ENCODE measurements at places on chromosomes 7 and 10.

- peak; percentile 16 for DNase-seq
These were observed 76.4 kb upstream of the PIK3CG start for GRCh38 chr7:106788637-106789036.

- peak; percentile 15 for DNase-seq
These were observed 55.2 kb downstream of the FHIP2A start for GRCh38 chr10:114876602-114877300.

GRCh38 chr10:122050811-122051210 lies 61.8 kb downstream of the TACC2 start:
- no peak for DNase-seq

- no peak for DNase-seq
These were observed 48.0 kb downstream of the RHOBTB1 start for GRCh38 chr10:60896033-60896432.

DNA sequence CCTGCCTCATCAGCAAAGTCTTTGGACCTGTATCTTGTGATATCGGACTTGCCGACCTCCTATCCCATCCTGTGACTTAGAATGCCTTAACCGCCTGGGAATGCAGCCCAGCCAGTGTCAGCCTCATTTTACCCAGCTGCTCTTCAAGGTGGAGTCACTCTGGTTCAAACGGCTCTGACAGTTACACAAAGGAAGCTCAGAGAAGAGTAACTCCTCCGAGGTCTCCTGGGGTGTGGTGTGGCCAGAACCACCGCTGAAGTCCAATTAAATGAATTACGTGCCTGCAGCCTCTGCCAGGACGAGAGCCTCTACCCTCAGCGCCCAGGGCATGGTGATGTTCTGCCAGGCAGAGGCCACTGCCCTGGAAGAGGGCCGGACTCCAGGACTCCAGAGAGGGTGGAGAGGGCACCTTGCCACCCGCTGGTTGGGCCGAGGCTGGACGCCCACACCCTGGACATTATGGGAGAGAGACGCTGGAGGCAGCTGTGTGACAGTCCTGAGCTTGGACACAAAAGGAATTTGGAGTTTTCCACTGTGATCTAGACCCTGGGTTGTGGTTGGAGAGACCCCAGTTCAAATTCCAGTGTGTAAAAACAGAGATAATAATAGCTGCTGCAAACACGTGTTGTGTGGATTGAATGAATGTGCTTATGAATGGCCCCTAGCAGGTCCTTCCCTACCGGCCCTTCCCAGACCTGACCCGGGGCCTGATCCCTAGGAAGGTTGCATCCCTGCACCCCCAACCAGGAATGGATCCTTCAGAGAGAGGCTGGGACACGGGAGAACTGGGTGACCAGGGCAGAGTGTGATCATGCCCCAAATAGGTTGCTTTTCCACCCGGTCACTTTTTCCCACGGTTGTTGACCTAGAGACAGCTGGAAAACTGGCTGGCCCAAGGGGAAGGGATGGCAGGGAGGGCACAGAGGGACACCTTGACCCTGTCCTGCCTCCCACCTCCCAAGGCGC lies 37.8 kb upstream of the FZD9 start:
- no peak for DNase-seq

GRCh38 chr10:48452879-48453412 lies 146.5 kb downstream of the MAPK8 start:
- no peak for DNase-seq

- no peak for DNase-seq
These were observed 646 bp downstream of the SERPINE1 start for GRCh38 chr7:101127460-101128039.

- DNase-seq, result no peak
These were observed 107.7 kb downstream of the PRTFDC1 start for GRCh38 chr10:24844742-24845141.

DNA sequence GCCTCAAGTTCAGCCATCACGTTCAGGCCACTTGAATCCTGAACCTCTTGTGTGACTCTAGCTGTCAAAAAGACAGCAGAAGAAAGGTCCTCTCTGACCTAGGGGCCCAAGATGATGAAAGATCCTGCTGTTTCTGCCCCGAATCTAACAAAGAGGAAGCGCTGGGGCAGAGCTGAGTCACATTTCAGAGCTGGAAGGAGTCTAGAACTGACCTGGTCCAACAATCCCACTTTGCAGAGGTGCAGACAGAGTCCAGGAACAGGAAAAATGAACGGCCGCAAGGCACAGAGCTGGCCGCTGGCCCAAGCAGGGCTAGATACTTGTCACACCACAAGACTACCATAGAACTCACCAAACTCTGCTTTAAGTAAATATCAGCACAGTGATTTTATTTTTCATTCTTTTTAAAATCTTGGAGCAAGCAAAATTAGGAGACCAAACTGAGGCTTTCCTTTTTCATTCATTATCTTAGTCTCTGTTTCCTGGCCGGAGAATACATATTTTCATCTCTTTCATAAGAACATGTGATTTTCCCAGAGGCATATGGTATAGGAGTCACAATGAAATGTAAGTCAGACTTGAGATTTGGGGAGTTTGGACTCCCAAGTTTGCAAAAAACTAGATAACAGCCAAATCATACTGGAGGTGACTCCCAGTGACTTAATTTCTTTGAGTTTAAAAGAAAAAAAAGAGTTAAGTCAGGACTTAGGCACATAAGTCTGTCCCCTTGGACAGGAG lies 52.8 kb downstream of the CHST15 start:
- DNase-seq, result no peak

GRCh38 chr7:100885440-100886141 lies 3.9 kb downstream of the UFSP1 start:
- DNase-seq, result no peak

DNA sequence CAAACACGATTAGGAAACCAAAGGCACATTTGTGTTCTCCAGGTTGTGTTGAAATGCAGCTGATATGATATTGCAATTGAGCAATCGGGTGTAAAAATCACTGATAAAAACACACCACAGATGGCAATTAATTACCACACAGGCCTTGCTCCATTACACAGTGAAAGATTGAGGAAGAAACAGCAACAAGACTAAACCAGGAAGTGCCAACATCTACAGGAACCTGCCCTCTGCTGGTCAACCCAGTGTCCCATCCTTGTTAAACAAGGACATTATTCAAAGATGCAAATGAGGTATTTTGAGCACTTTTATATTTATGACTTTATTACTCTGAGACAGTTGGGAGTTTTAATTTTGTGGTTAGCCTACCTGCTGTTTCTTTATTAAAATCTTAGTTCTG lies 765.6 kb upstream of the GHITM start:
- DNase-seq, result no peak

DNA sequence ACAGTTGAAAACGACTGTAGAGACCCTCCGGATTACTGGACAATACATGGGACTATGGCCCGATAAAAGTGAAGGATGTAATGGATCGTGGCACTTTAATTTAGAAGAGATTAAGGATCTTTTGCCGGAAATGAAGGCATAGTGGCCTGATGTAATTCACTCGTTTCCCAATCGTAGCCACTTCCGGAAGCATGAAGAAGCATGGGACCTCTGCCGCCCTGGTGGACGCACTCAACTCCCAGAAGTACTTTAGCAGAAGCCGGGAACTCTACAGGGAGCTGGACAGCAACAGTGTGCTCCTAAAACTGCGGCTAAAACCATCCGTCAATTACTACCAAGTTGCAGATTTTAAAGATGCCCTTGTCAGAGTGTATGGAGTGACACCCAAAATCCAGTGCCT lies 59.6 kb upstream of the NUPR2 start:
- no peak for DNase-seq

DNA sequence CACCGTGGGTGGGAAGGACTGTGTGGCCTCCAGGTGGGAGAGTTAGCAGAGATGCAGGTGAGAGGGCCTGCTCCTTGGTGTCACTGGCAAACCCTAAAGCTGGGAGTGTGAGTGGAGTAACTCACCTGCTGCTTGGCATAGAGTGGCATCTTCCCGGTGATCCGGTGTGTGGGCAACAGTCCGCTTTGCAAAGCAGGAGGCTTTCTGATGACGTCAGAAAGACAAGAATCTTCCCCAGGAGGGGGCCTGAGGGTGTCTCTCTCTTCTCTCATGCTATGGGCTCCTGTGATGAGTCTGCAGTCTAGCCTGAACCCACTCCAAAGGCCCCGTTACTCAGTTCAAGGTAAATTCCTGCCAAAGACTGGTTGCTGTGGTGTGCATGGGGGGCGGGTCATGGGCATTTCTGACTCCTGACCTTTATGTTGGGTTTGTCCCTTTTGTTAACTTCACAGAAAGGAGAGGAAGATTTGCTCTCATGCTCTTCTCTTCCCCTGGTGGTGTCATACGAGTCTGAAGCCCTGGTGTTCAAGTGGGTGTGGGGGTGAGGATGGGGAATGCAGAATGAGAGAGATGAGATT lies 187.9 kb downstream of the GATA3 start:
- DNase-seq, result peak; percentile 15

DNA sequence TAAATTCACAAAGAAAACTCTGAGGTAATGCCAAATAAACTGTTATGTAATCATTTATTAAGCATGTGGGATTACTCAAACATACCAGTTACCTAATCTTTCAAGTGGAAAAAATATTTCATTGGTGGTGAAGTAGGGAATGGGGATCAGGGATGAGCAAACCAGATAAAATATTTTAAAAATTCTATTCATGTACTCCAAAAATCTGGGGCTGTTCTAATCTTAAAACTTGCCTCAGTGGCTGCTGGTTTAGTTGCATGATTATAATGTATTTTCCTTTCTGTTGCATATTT lies 19.5 kb downstream of the LMOD2 start:
- no peak for DNase-seq

GRCh38 chr7:157587051-157587804 lies 250.4 kb downstream of the DNAJB6 start:
- no peak for DNase-seq

DNA sequence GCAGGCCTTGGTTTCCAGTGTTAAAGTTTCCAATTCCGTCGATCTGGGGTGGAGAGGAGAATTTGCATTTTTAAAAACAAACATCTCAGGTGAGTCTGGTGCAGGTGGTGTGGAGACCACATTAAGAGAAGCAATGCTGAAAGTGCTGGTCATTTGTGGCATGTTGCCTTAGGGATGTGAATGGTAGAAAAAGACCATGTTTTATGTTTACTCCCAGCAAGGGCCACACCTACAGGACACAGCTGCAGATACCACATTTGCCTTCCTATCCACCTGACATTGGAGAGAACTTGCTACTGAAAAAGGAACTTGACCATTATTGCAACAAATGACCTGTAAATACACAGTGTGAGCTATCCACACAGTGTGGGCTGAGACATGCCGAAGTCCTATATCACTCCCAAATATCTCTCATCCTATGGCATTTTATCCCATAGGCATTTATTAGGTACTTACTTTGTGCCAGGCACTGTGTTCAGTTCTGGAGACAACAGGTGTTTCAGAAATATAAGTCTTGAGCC lies 183.1 kb downstream of the NRP1 start:
- no peak for DNase-seq

DNA sequence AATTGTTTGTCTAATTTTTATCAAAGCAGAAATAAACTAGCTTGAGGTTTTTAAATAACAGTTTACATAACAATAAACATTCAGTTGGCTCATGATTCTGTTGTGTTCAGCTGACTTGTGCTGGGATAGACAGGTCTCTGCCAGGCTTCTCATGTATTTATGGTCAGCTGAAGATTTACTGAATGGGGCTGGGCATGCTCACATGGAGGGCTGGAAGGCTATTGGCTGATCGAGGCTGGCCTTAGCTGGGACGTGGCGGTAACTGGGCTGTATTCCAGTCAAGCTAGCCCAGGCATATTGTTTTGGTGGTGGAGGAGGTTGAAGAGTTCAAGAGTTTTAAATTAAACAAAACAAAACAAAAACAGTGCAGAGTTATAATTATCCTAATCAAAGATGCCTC lies 251.0 kb upstream of the MTPN start:
- DNase-seq, result no peak

- peak; percentile 32 for DNase-seq
These were observed 886 bp downstream of the NSUN6 start for GRCh38 chr10:18650404-18650997.

- DNase-seq, result no peak
These were observed 1037.1 kb downstream of the REEP3 start for GRCh38 chr10:64558094-64558835.

DNA sequence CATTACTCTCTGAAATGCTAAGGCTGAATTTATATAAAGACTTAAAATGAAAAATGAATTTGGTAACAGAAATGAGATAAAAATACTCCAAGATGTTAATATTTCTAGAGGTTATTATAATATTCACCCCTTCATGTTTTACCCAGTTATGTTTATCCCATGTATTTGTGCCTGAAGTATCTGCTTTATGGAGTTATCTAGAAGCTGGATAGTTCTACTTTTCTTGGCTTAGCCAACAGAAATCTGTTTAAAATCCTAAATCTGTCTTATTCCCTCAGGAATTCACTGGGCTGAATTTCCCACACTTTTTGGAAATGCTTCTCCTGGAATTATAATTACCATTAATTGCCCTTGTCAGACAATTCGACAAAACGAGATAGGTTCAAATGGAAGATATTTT lies 201.6 kb downstream of the THSD7A start:
- DNase-seq, result no peak

DNA sequence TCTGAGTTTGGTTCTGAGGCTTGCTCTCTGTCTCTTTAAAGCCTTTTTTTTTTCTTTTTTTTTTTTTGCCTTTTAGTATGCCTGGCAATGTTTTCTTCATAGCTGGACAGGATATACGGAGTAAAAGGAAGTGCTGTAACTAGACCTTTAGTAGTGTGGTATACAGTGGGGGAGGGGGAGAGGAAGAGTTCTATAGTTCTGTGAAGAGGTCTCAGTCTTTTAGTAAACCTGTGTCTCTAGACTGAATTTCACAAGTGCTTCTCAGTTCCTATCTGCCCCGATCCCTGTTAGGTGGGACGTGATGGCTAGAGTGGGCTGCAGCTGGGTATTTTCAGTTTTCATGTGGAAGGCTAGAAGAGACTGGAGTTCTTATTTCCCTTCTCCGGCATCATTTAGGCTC lies 3.1 kb upstream of the ABCC2 start:
- DNase-seq, result no peak

DNA sequence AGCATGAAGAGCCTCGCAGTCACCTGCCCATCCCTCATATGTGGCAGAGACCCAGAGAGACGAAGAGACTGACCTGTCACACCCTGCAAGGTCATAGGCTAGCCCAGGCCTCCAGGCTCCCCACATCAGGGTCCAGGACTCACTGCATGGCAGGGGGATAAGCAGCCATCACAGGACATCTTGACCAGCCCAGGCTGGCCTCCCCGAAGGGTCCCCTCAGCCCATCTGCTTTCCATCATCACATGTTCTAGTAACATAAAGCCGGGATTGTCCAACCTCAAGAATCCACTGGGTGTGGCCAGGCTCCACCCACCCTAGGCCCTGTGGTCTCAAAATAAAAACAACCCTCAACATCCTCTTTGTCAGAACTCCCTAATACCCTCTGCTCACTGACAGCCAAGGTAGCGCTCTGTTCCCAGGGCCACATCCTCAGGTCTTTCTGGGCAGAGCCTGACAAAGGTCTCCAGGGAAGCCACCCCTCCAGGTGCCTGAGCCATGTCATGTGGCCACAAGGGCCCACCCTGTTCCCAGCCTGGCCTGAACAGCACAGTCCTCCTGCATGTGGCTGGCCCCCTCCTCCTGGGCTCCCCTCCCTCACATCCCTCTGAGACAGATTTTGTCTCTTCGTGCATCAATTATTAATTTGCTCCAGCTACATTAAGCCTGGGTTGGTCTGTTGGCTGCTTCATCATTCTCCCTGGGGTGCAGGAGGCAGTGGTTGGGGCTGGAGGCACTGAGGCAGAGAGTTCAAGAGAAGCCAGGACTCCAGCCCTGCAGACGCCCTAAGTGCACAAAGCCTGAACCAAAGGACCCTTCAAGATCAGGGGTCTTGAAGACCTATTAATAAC lies 131.8 kb upstream of the UNC5B start:
- DNase-seq, result no peak

- DNase-seq, result no peak
These were observed 23.7 kb downstream of the ZNF775 start for GRCh38 chr7:150402671-150403321.

All from CD4-positive, alpha-beta T cell treated with Interleukin-10 for 1 hour (primary cell).